ENCODE measurements at places on chromosomes 3 and 15.

GRCh38 chr3:169077394-169077906, 586.1 kb downstream of the MECOM start:
- H3K4me3 ChIP-seq: no peak overlapping the region
- no peak for DNase-seq
- H3K4me1 ChIP-seq: no peaks in the 10 kb centered on the region
- H3K27ac ChIP-seq: no peak overlapping the region
- H3K27me3 ChIP-seq: no peaks in the 10 kb centered on the region

DNA sequence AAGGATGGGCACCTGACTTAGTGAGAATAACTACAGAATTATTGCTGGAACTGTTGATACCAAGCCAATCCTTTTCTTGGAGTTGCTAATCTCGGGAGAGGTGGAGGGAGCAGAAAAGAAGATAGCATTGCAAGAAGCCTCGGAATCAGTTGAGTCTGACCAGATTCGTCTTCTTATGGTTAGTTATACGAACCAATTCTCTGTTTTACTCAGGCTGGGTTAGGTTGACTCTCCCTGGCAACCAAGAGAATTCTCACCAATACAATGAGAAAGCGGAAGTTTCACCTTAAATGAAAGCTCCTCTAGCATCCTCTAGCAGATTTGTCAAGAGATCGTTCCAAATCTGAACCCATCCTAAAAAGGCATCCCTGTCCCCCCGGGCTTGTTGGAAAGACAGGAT, 43.5 kb upstream of the UBE2E1 start:
- no peaks in the 10 kb centered on the region for H3K36me3 ChIP-seq
- no peaks in the 10 kb centered on the region for H3K4me1 ChIP-seq
- H3K27me3 ChIP-seq: no peaks in the 10 kb centered on the region
- no peak overlapping the region for H3K4me3 ChIP-seq

GRCh38 chr3:123606527-123606926, 21.7 kb upstream of the HACD2 start:
- H3K36me3 ChIP-seq: peaks cover 13% of the 10 kb centered on the region
- no peaks in the 10 kb centered on the region for H3K27me3 ChIP-seq
- peak overlapping the region; percentile 89 for H3K27ac ChIP-seq
- DNase-seq: no peak
- H3K4me1 ChIP-seq: peaks cover 33% of the 10 kb centered on the region
- peak overlapping the region; percentile 50 for H3K4me3 ChIP-seq

DNA sequence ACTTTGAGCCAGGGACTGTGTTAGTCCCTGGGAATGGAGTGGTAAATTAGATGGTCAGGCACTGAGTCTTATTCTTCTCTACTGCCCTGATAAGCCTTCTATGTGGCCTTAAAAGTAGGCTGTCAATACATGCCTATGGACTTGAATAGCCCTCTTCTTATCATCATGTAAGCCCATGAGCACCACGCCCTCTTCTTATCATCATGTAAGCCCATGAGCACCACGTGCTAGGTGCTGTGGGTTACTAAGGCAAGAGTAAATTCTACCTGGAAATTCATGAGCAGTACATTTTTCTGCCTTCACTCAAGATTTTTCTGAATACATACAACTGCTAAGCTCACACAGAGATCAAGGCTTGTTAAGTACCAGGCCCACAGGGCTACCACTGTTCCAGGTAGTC, 68.5 kb downstream of the DHX30 start:
- no peaks in the 10 kb centered on the region for H3K27me3 ChIP-seq
- no peak overlapping the region for H3K4me3 ChIP-seq
- H3K36me3 ChIP-seq: peaks cover 20% of the 10 kb centered on the region
- H3K27ac ChIP-seq: no peak overlapping the region

DNA sequence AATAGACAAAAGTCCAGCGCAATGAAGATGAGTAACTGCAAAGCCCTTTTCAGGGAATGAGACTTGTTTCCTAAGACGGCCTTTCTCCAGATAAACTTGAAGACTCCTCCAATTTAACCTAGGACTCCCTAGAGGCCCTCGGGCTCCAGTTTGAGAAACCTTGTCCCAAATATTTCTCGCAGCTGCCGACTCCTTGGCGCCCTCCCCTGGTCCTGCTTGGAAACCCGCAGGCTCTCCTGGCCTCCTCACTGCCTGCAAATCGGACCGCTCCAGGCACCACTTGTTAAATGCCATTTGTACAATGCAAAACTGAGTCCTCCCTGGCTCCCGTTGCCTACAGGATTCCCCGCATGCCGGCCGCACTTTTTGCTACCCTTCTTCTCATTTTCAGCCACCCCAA, 36.8 kb downstream of the MUC4 start:
- H3K27me3 ChIP-seq: peaks cover 25% of the 10 kb centered on the region
- H3K4me1 ChIP-seq: no peaks in the 10 kb centered on the region
- no peak overlapping the region for H3K4me3 ChIP-seq
- no peaks in the 10 kb centered on the region for H3K36me3 ChIP-seq
